ENCODE measurements at places on chromosomes 2 and 18.

GRCh38 chr2:153477636-153478288, 800 bp downstream of the RPRM start:
- DNase-seq, result no peak

DNA sequence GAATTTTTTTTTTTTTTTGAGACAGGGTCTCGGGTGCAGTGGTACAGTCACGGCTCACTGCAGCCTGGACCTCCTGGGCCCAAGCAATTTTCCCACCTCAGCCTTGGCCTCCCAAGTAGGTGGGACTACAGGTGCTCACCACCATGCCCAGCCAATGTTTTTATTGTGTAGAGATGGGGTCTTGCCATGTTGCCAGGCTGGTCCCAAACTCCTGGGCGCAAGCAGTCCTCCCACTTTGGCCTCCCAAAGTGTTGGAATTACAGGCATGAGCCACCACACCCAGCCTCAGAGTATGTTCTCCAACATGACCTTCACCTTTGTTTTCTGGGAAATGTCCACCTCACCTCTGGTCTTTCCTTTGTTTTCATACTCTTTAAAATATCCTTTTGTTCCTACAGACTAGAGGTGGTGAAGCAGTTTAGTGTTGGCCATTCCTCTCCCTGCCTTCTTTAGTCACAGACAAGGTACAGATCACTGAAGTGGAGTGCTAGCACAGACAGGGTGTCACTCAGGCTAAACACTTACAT, 19.5 kb upstream of the MOCOS start:
- no peak for DNase-seq

DNA sequence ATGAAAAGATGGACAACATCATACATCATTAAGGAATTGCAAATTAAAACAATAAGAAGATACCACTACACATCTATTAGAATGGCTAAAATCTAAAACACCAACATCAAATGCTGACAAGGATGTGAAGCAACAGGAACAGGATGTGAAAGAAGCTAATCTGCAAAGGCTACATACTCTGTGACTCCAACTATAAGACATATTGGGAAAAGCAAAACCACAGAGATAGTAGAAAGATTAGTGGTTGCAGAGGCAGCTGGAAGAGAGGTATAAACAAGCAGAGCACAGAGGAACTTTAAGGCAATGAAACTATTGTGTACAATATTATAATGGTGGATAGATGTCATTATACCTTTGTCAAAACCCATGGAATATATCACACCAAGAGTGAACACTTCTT, 393.7 kb upstream of the RAB6C start:
- DNase-seq, result no peak

- no peak for DNase-seq
These were observed 85.9 kb upstream of the PMAIP1 start for GRCh38 chr18:59813942-59814341.

DNA sequence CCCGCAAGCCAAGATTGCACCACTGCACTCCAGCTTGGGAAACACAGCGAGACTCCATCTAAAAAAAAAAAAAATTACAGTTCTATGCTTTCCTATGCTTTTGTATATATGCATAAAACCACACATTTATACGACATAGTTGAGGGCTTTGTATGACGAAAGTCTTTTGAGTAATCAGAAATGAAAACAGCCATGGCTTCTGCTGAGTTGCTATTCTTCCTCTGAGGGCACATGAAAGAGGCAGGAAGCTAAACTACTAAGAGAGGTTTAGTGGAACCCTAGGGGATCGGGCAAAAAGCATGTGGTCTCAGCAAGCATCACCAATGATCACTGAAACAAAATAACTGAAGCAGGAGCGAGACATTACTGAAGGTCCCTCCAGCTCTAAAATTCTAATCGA, 99.6 kb downstream of the ZAP70 start:
- DNase-seq, result no peak

DNA sequence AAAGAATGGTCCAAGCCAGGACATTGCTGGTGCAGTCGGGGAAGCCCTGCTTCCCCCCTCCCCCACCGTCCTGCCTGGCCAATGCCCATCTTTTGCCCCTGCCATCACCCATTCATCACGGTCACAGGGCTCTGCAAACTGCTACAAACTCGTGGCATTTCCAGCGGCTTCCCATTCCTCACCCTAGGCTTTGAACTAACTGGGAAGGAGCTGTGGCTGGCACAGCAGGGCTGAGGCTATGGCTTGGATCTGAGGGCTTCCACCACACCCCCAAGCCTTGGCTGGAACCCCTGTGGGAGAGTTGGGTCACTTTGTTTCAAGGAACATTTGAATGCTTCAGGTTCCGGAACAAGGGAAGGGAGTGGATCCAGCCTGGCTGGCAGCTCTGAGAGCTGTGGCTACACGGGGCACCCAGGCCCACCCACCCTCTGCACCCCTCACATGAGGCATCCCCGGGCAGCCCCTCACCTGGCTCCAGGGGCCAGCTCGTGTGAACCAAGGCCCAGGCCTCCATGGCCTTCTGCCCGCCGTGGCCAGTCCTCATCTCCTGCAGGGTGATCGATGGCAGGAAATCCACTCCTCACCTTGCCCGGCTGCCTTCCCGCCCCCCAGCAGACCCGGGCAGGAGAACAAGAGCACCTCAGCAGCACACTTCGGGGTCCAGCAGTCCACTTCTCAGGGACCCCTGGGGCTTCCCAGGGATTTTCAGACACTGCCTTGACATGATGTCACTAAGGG, 58.8 kb upstream of the OTOS start:
- DNase-seq, result no peak

GRCh38 chr2:178237488-178238153, 43.3 kb downstream of the OSBPL6 start:
- DNase-seq, result no peak

GRCh38 chr2:34738691-34739090, 1139.6 kb upstream of the FAM98A start:
- no peak for DNase-seq

DNA sequence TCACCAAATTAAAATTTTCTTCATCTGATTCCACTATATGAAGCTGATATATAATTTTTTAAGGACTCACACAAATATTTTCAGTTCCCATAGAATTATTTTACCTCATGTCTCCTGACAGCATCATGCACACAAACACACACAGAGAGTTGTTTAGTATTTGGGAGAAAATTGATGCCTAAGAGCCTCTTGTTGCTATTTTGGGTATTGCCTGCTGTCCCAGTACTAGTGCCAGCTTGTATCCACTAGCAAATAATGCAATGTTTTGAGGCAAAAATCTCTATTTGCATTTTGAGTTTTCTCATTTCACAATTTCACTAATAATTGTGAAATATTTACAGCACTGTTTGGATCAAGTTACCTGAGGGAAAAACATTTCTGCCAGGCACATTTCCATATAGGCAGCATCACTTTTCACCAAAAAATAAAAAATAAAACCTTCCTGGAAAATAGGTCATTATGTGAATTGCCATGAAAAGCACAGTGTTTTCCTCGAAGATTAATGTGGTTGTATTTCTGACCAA, 328.2 kb downstream of the KCNJ3 start:
- no peak for DNase-seq

DNA sequence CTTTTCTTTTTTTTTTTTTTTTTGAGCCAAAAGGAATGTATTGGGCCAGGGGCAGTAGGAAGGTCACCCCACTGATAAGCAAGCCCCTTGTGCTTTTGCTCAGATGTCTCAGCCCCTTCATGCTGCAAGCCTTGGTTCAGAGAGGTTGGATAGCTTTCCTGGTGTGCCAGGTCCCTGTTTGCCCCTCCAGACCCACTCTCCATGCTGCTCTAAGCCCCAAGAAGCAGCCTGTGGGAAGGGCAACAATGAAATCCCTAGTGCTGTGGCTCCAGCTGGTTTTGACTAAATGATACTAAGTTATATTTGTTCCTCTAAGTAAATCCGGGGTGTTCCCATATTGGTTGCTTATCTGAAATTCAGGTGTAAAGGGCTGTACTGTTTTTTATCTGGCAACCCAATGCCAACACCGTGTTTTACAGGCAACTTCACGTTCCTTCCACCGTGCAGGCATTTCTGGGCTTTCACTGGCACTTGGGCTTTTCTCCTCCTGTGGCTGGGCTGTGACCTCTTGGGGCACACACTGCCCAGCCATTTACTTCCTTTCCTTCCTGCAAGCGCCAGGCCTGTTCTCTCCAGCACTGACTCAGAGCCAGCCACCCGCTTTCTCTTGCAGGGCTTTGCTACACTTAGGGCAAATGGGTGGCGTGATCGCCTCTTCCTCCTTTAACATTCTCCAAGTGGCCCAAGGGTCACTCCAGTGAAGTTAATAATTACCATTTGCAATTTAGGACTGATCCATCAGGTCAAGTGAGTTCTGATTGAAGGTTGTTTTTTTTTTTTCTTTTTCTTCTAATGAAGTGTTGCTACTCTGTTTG, 21.6 kb downstream of the MERTK start:
- DNase-seq, result no peak

GRCh38 chr18:68520406-68521075, 194.4 kb downstream of the TMX3 start:
- DNase-seq, result no peak

- no peak for DNase-seq
These were observed 487.9 kb upstream of the ID2 start for GRCh38 chr2:8193686-8194615.

GRCh38 chr18:8882632-8883408, 177.5 kb downstream of the MTCL1 start:
- DNase-seq, result no peak

- DNase-seq, result no peak
These were observed 767.4 kb downstream of the TDRD15 start for GRCh38 chr2:21891191-21891590.

GRCh38 chr2:34011684-34012083, 412.6 kb upstream of the FAM98A start:
- no peak for DNase-seq

DNA sequence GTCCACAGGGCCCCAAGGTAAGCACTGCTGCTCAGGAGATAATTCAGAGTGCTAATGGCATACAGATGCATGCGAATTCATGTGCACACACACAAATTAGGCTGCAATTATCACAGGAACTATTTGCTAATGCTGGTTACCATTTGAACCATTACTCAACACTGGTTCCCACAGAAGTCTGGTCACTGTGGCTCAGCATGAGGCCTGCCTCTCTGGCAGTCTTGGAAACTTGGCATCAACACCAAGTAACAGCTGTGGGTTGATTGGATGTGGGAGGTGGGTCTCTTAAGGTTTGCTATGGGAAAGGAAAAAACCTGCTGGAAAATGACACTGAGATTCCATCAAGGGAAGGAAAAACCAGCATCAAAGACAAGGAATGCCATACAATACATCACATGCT, 105.0 kb downstream of the CELF4 start:
- no peak for DNase-seq

DNA sequence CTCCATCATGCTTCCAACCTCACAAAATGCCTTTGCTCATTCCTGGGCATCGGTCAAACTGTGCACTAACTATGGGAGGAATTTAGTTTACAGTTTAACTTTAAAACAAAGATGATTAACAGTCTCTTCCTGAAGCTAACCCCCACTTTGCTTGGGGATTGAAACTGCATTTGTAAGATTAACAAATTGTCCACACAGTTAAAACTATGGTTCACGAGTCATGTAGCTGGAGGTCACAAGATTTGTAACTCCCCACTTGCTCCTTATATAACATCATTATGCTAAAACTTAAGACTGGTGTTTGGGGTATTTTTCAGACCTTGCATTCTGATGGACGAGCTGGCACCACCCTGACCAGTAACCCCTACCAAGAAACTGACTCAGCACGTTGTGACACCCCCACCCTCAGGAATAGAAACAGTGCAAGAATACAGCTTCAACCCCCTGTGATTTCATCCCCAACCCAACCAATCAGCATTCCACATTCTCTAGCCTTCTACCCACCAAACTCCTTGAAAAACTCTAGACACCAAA, 252.3 kb downstream of the MBD5 start:
- DNase-seq, result no peak

GRCh38 chr2:227186751-227187150, 22.3 kb downstream of the COL4A3 start:
- no peak for DNase-seq

- DNase-seq, result no peak
These were observed 51.0 kb downstream of the POU3F3 start for GRCh38 chr2:104904889-104905288.

DNA sequence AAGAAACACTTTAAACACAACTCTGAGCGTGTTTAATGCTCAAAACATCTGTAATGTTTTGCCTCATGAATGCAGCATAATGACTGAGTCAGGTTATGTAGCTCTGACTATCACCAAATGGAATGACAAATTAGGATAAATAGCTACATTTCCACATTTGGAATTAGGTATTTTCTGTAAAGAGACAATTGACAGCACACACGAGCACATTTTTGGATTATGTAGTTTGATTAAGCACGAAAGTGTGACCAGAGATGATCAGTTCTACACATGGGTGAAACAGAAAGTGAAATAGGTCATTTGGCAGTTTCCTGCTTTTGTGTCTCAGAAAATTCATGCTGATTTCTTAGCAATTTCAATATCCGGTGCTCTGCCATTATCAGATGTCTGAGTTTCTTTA, 29.0 kb downstream of the LPIN1 start:
- no peak for DNase-seq

DNA sequence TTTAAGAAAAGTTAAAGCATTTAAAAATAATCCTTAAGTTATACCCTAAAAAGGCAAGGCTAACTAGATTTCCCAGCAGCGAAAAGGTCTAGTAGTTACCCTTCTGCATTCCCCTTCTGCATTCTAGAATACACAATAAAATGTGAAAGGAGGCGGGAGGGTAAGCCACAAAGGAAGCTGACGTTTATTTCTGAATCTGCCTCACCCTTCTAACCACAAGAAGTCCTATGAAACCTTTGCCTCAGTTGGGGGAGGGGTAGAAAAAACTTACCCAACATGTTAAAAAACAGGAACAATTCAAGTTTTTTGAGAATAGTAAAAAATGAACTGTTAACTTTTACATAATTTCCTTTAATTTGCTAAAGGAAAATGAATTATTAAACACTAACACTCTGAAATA, 11.3 kb downstream of the STK17B start:
- DNase-seq, result peak; percentile 33

DNA sequence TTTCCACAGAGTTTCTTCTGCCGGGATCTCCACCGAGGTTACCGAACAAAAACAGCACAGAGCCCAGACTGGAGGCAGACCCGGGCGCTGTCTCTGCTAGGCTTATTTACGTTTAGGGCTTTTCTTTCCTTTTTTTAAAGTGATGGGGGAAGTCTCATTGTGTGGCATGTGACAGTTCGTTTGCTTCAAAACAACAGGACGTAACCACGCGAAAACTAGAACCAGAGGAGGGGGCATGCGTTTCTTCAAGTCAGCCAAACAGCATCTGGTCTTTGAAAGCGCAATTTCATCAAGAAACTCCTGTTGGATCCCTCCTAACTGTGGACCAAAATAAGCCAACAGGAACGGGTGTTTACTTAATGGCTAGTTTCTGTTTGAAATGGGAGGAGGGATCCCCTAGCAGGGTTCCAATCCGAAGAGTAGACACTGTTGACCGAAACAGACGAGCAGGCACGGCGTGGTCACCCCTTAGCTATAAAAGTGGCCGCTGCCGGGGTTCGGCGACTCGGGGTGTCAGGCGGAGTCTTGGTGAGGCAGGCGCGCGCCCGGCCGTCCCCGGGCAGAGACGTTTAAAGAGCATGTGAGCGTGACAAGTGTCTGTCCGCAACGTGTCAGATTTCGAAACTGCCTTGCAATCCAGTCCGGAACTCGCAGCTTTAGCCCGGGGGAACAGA, 997 bp upstream of the TGIF1 start:
- DNase-seq, result peak; percentile 10
